Central memory CD8-positive, alpha-beta T cell (primary cell): ENCODE measurements at places on chromosomes 16 and 17.
A peak's percentile ranks its signal among the peaks of the same experiment; 100 is the strongest.

- DNase-seq, result peak; percentile 25
These were observed 481 bp downstream of the MYO19 start for GRCh38 chr17:36533935-36534839.

DNA sequence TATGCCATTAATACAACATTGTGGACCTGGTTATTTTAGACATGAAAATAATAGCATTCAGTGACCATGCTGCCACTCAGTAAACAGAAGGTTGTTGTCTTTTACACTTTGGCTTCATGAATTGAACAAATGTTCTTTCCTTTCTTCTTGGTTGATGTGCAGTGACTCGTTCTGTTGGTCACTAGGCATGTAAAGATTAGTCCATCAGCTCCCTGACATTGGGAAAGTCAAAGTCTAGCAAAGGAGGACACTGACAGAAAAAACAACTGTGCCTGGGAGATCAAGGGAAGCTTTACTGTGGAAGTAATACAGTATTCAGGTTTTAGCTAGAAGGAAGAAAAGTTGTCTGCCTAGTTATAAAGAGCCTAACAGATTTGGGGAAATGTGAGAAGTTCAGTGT is 6.9 kb downstream of the KCNJ16 start:
- DNase-seq, result no peak

GRCh38 chr16:4380119-4381063 is 8.7 kb downstream of the VASN start:
- DNase-seq, result no peak

DNA sequence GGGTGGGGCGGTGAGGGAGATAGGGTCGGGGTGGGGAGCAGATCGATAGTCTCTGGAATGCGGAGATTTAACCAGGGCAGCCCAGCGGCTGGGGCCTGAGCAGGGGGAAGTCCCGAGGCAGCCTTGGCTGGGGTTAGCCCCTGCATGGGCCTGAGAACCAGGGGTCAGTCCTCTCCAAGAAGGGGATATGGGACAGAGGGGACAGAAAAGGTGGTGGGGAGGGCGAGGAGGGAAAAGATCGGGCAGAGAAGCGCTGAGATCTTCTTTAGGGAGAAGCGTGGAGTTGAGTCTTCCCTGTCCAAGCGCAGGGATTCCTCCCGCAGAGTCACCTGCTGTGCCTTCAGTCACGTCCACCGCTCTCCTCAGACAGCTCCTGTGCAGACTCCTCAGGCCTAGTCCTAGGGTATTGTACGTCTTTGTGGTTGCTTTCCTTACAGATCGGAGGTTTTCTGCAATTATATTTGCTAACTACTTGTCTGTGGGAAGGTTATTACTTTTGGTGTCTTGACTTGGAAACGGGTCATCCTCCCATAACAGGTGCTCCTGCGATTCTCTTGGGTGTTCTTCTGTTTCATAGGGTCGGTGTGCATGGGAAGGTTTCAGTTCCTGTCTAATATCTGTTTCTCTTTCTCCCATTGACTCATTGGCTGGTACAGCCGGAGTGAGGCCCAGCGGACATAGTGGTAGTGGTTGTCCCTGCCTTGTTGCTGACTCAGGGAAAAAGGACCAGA is 952 bp downstream of the CD300A start:
- DNase-seq, result no peak

GRCh38 chr16:85238233-85238647 is 126.0 kb upstream of the CIBAR2 start:
- no peak for DNase-seq

- DNase-seq, result no peak
These were observed 107.6 kb downstream of the GOSR1 start for GRCh38 chr17:30584810-30585209.

DNA sequence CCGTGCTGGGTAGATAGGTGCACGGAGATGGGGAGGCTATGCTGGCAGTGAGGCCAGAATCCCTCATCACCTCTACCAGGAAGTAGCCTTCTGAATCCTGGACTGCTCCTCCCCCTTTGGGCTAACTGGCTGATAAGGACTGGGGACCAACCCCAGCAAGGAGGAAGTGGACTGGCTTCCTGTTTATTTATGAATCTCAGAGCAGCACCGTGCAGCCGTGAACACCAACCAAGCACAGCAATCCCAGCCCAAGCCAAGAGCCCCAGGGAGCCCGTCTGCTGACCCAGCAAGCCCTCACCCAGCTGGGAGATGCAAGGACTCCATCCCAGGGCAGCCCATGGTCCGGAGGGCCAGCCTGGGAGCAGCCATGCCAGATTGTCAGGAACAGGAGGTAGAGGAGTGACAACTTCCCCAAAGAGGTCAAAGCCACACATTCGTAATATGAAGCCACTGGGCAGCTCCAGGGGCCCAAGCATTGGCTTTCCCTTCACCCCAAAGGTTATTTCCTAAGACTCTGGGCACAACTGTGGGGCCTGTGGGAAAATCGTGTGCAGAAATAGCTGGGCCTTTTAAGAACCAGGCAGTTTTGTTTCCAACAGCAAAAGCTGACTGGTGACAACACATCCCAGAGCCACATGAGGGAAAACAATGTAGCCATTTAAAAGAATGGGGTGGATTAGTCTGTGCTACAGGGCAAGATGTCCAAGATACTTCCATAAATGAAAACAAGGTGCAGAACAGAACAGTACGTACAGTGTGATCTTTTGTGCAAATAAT is 23.9 kb downstream of the PHB1 start:
- DNase-seq, result no peak

GRCh38 chr16:88886420-88886844 is 20.0 kb upstream of the PABPN1L start:
- DNase-seq, result no peak

GRCh38 chr17:27379888-27380533 is 76.2 kb upstream of the KSR1 start:
- no peak for DNase-seq
